Right forelimb (tissue), 1 donor: ENCODE measurements at places on chromosomes 6 and 20.

DNA sequence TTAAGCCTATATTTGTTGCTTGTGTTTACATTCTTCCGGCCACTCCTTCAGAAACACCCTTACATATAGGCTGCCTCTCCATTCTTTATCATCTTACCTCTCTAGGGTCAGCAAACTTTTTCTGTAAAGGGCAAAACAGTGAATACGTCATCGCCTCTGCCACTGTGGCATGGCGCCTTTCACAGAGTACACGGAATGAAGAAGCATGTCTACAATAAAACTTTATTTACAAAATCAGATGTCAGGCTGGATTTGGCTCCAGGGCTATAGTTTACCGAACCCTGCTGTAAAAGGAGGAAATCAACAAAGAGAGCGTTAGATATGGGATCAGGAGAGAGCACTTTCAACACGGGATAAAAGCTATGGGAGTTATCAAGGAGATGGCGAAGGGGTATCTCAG lies 9.3 kb upstream of the NCR2 start:
- DNase-seq: no peak

DNA sequence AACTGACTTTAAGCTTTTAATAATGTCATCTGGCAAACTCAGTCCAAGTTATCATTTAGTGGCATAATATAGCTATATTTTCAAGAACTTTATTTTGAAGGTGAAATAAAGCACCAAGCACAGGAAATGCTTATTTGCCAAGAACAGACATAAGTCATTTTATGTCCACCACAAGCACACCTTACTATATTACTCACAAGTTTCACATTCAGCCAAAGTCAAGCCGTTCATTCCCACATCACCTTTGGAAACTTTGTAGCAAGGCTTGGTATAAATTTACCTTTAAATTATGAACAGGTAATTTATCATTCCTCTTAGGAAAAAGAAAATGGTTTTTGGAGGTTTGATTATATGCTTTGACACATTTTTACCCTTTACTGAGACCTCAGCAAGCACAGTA lies 236.8 kb upstream of the FKBP1C start:
- no peak for DNase-seq

DNA sequence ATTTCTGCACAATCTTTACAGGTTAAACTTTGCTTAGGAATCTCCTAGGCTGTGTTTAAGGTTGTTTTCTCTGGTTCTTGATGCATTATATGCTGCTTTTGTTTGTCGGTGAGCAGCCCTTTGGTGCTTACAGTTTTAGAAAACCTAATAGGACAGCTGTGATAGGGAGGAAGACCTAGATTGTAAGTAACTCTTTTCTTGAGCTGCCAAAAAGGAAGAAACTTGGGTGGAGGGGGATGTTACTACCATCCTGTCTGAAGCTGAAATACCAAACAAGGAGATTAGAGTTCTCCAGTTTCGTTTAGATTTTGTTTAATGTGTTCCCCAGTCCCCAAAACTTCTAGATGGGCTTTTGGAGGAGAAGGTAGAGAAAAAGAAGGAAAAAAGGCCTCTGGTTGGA lies 72.0 kb downstream of the ANKS1A start:
- DNase-seq: no peak

DNA sequence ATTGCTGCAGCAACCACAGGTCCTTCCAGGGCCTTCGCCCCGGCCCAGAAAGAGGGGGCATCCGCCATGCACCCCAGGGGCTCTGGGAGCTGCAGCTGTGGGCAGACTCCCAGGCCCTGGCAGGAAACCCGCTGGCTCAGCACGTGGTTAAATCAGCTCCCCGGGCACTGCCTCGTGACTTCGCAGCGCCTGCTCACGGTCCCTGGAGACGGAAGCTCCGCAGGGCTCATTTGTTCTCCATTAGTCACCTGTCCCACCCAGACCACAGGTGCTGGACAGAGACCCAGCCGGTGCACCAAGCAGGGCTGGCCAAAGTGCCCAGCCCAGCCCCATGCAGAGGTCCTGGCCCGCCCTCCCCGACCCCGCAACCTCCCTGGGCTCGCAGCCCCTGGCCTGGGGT lies 14.7 kb downstream of the KCNQ2 start:
- DNase-seq: no peak
